Activated naive CD4-positive, alpha-beta T cell treated with anti-CD3 and anti-CD28 coated beads, Interleukin-2, amount 10 ng/mL, durations not matched to agents 5 hours and 36 hours (primary cell): ENCODE measurements at places on chromosomes 5 and 9. TPM values are rescaled to one million over a fixed set of nuclear protein-coding genes. Genes with fewer than 3 reads are reported as not detected.

DAP gene
- 55.9 TPM for total RNA-seq

FBP2 gene
- not detected for total RNA-seq

OSMR gene
- not detected for total RNA-seq

ZSWIM6 gene
- total RNA-seq = 5.8 TPM

NSD1 gene
- total RNA-seq = 91.1 TPM

PCDHA5 gene
- total RNA-seq = not detected

INSL6 gene
- not detected for total RNA-seq

TCERG1 gene
- total RNA-seq = 80.3 TPM

SURF2 gene
- 15.1 TPM for total RNA-seq

SLC24A2 gene
- total RNA-seq = not detected

FYB1 gene
- 318 TPM for total RNA-seq

UGT3A2 gene
- total RNA-seq = not detected

PCDHB13 gene
- total RNA-seq = not detected

ALDOB gene
- not detected for total RNA-seq

PCDHGC3 gene
- not detected for total RNA-seq

IL5 gene
- total RNA-seq = 1.5 TPM

MARCHF11 gene
- not detected for total RNA-seq

DIRAS2 gene
- total RNA-seq = not detected

PCDHGB7 gene
- total RNA-seq = not detected

PCDHGB4 gene
- total RNA-seq = not detected

ATP10B gene
- not detected for total RNA-seq

BBLN gene
- total RNA-seq = 96.0 TPM

AFAP1L1 gene
- total RNA-seq = 0.05 TPM

SLC25A2 gene
- 1.1 TPM for total RNA-seq

SPINK6 gene
- not detected for total RNA-seq

SLC6A19 gene
- not detected for total RNA-seq

FOXD4L4 gene
- total RNA-seq = 0.15 TPM

MSX2 gene
- total RNA-seq = not detected

CXCL14 gene
- total RNA-seq = not detected
